ENCODE measurements at places on chromosomes 2 and 18.

DNA sequence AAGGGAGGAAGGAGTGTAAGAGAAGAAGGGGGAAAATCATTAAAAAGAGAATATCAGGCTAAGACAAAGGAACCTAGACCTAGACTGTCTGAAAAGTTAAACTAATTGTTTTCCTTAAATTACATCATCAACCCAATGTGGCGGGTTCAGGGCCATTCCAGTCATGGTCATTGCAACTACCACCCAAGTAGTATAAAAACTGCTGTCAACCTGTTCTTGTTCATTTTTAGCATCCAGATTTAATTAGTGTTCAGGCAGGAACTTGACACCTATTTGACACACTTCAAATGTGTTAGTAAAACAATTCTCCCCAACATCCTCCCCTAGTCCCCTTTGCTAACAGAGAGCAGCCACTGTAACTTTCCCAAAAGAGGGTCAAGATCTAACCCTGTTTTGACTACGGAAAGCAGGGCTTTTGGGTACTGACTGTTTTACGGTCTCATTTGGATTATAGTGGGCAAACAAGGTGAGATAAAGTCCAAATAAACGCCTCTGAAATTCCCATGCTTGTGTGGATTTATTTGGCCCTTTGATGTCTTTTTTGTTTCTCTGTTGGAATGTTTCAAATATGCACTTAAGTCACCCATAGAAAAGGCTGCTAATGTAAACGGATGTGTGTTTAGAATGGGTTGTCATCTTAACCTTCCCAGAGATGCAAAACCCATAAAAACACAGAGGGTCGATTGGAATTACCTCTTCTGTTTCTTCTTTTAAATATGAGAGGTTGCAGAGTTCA is 19.3 kb upstream of the TANC1 start:
- DNase-seq: no peak

- DNase-seq: peak; percentile 71
Observed at GRCh38 chr2:102041351-102041750, 49.6 kb downstream of the IL1R2 start.

GRCh38 chr2:98172951-98173350 is 86.0 kb downstream of the VWA3B start:
- no peak for DNase-seq

DNA sequence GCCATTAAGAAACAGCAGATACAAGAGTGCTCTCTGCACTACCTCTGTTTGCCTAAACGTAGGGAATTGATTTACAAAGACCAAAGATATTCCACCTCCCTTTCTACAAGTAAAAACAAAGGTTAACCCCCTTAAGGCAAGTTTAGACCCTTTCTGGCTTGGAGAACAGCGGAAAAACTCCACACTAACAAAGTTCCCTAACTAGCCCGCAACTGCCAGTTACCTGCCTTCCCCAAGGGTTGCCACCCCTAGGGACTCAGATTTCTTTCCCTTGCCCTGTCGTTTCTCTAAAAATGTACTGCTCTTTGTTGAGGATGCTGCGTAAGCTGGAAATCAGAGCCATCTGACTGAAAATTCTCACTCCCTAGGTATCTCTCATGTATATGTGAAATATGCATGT is 627.5 kb upstream of the SOX11 start:
- DNase-seq: no peak

- no peak for DNase-seq
Observed at GRCh38 chr2:237592425-237592980, 2.0 kb upstream of the RAB17 start.

DNA sequence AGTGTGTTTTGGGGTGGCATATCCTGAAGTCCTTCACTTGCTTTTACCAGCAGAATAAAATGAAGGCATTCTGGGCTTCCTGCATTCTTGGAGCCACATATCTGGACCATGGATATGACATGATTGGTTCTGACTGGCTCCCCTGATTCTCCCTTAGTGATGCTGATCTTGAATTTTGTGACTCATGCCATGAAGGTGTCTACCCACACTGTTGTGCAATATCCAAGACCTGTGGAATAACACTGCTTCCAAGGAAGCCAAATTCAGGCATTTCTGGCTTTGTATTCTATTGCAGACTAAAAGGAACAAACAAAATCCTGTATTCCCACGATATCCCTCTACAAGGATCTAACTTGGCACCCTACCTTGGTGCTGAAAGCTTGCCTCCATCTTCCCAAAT is 125.8 kb downstream of the LYPD6B start:
- DNase-seq: no peak

GRCh38 chr18:62693659-62694058 is 21.7 kb upstream of the PHLPP1 start:
- DNase-seq: no peak

DNA sequence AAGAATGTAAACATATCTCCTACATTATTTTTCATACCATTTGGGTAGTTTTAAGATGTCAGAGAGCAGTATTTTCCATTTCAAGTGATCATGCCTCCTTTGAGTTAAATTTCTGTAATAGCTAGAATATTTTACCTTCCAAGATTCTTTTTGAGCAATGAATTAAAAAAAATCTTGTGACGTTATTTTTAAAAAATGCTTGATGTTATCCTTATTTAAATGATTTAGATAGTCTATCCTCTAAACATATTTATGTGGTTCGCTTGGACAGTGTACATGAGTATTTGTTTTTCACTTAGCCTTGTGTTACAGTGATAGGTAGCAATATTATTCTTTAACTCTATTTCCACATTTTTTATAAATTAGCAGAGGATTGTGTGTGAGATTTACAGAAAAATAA is 639.2 kb upstream of the CDH2 start:
- no peak for DNase-seq

GRCh38 chr18:29154758-29155725 is 978.1 kb upstream of the CDH2 start:
- peak; percentile 89 for DNase-seq

- no peak for DNase-seq
Observed at GRCh38 chr2:221254299-221254698, 317.8 kb downstream of the EPHA4 start.

- no peak for DNase-seq
Observed at GRCh38 chr2:25374827-25375226, 33.1 kb upstream of the DNMT3A start.

- no peak for DNase-seq
Observed at GRCh38 chr2:171334171-171334570, 99.6 kb downstream of the METTL8 start.

DNA sequence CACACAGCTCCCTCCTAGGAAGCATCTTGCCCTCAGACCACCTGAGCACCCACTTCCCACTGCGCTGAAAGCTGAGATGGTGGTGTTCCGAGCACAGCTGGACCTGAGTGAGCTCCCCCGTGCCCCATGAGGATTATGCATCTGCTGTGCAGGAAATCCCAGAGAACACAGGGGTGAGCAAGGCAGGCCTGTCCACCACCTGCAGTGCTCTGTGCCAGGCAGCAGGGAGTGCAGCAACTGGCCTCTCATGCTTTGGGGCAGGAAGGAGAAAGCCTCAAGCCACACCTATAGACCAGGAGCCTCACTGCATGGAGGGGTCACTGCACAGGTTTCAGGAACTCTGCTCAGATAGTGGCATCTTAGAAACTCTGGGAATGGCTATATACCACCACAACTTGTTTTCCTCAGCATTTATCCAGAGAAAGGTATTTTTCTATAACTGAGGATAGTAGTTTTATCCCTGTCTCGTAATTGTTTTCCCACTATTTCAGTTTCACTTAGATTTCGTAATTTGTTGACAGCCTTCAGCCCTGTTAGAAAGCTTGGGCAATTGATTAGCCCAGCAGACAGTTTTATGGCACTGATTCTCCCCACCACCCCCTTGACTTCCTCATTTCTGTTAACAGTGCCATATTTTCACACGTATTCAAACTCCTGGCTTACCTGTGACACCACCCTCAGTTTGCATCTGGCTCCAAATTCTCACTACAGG is 144.3 kb upstream of the DAPL1 start:
- no peak for DNase-seq

- DNase-seq: peak; percentile 13
Observed at GRCh38 chr2:28009732-28010131, 119.2 kb downstream of the BABAM2 start.

GRCh38 chr2:42777883-42778805 is 14.2 kb upstream of the OXER1 start:
- DNase-seq: peak; percentile 58

DNA sequence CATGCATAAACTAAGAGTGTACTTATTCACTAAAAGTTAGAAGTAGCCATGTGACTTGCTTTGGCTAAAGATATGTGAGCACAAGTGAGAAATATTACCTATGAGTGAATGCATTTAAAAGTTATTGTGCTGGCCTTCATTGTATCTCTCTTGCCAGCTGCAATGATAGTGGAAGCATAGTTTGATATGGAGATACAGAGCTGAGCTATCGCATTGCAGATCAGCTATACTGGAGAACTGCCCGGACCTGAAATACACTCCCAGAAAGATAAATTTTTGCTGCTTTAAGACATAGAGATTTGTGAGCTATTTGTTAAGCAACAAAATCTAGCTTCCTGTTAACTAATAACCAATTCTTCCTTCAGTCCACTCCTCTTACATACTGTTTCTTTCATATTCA is 571.1 kb downstream of the CPS1 start:
- peak; percentile 78 for DNase-seq

- no peak for DNase-seq
Observed at GRCh38 chr18:57223144-57223870, 76.4 kb downstream of the BOD1L2 start.

DNA sequence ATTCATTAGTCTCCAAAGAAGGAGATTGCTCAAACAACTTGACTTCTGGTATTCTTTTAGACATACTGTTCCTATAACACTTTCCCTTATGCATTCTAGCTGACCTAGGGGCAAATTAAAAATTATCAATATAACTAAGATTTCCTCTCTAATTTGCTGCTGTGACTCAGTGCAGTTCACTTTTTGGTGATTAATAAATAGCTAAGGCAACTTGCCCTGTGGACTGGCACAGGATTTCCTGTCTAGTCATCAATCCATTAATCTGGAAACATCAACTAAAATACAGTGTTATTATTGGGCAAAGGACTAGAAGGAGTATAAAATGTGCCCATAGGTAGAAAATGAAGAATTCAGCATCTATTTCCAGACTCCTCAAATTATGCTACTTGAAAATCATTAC is 83.5 kb upstream of the SERPINE2 start:
- no peak for DNase-seq

GRCh38 chr2:227147023-227147422 is 17.0 kb downstream of the COL4A4 start:
- DNase-seq: peak; percentile 69

- no peak for DNase-seq
Observed at GRCh38 chr2:130836501-130837174, at the start of gene ARHGEF4. Gene ARHGEF4 (plus strand): TSS chr2:130836914. CDS start chr2:130836954, 40 bp downstream.

DNA sequence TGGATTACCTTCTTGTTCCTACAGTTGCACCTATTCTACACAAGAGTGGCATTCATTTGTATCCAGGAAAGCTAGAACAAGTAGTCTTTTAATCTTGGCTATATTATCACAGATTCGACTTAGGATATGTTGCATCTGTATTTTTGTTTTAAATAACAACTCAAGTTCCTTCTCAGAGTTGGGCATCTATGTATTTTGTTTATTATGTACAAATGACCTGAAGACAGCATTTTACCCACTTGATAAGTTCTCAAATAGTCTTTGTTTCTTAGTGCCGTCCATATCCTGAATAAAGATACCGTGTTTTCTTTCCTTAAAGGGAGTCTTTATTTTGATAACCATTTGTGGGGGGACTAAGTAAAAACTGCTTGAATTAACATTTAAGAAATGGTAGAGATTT is 2.9 kb downstream of the ITPRID2 start:
- DNase-seq: no peak

DNA sequence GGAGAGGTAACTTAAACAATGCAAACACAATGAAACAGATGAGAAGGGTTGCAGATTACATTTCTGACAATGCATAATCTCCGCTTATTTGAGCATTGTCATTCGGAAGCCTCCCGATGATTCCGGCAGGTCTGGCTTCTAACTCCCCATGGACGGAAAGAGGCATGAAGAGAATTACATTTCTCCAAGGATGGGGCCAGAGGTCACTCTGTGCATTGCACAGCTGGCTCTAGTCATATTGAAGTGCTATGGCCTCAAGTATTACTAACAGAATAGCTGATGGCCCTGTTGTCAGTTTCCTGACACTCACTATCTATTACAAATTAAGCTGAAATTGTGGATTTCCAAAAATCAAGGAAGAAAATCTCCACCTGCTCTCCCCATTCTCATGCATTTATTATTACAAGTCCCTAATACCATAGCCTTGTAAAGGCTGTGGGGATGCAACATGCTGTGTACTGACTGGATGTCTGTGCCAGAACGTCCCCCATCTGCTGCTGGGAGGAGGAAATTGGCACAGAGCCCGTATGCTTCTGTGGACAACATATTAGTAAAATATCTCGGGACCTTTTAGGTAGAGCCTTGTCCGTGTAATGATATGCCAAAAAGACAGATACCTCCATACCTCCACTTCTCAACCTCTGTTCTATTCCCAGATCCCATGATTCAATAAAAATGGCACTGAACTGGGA is 168.1 kb downstream of the SETBP1 start:
- DNase-seq: no peak

GRCh38 chr2:11419781-11420180 is 46.2 kb downstream of the E2F6 start:
- peak; percentile 40 for DNase-seq

DNA sequence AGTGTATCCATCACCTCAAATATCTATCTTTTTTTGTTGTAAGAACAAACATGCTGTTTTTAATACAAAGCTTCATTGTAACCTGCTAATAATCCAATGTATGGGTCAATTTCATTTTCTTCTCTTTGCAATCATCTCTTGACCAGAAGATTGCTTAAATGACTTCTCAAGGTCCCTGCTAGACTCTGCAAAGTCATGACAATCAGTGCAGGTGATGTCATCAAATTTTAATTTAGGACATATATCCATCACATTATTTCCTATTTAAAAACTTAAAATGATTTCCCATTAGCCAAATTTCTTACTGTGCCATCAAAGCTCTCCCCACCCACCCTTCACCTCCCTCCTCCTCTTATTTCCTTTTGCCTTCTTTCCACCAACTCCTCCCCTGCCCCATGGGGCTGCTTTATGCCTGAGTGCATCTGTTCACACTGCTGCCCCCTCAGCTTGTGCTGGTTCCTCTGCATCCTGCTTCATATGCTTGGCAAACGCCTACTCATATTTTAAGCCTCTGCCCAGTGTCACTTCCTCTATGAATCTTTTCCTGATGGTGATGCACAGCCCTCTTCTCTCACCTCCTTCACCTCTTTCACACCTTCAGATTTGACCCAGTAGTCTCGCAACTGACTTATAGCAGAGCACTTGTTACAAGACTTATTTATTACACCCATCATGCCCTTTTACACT is 20.3 kb downstream of the PLEK start:
- no peak for DNase-seq

GRCh38 chr2:180004731-180005130 is 2.4 kb downstream of the CWC22 start:
- DNase-seq: no peak

- DNase-seq: peak; percentile 66
Observed at GRCh38 chr18:23317975-23318675, 135.0 kb upstream of the RIOK3 start.

DNA sequence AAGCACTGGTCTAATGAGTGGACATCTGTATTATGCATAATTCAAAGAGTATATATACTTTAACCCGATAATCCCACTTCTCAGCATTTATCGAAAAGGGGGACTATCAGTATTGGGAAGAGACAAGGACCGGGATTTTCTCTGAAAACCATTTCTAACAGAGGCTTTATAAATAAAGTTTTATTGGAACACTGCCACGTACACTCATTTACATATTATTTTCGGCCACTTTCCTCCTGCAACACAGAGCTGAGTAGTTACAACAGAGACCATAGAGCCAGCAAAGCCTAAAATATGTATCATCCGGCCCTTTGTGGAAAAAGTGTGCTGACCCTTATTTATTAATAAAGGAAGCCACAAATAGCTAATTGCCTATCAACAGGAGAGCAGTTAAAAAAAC is 3.2 kb downstream of the HJURP start:
- no peak for DNase-seq

Measured in fibroblast of the aortic adventitia (primary cell).